CD4-positive, alpha-beta T cell treated with Interleukin-12 subunit alpha and Interleukin-12 subunit beta, for 1 hour (primary cell): ENCODE measurements at places on chromosomes 4 and X.

GRCh38 chr4:48904101-48904500 is 2.5 kb downstream of the OCIAD2 start:
- DNase-seq = no peak

DNA sequence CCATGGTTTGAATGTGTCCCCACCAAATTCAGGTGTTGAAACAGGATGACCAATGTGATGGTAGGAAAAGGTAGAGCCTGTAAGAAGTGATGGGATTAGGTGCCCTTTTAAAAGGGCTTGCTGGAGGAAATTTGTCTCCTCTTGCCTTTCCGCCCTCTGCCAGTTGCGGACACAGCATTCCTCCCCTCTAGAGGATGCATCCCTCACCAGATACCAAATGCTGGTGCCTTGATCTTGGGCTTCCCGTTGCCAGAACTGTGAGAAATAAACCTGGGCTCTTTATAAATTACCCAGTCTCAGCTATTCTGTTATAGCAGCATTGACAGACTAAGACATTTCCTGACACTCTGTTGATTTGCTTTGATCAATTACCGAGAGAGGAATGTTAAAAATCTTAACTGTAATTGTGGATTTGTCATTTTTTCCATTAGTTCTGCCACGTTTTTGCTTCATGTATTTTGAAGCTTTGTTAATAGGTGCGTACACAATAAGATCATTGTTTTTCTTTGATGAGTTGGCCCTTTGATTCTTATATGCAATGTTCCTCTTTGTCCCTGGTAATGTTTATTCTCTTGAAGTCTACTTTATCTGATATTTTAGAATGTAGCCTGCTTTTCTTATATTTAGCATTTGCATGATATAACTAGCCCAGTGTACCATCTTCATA is 13.3 kb downstream of the NFKB1 start:
- no peak for DNase-seq

- no peak for DNase-seq
These were observed 77.1 kb upstream of the WDR17 start for GRCh38 chr4:175988511-175988910.

GRCh38 chr4:183130328-183131155 is 31.5 kb downstream of the WWC2 start:
- no peak for DNase-seq
